ENCODE measurements at places on chromosomes 16 and 17.

GRCh38 chr17:63095459-63095858 lies 129.4 kb downstream of the TANC2 start:
- DNase-seq, result no peak

- no peak for DNase-seq
Measured at GRCh38 chr16:77896415-77897128, 108.2 kb downstream of the VAT1L start.

DNA sequence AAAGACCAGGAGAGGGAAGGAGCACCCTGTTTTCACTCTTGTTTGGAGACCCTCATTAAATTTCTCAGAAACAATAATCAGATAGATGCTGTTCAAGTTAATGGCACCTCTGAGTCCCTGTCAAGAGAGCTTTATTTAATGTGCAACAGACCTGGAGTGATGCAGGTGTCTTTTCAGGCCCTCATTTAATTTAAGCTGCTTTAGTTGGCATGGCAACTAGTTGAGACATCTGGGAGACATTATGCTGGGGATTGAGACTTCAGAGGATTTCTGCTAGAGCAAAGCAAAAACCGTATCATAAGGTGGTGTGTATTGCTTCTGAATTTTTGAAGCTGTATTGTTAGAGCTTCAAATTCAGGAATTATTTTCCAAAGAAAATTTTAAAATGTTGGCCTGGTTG lies 108.5 kb downstream of the NLK start:
- no peak for DNase-seq

DNA sequence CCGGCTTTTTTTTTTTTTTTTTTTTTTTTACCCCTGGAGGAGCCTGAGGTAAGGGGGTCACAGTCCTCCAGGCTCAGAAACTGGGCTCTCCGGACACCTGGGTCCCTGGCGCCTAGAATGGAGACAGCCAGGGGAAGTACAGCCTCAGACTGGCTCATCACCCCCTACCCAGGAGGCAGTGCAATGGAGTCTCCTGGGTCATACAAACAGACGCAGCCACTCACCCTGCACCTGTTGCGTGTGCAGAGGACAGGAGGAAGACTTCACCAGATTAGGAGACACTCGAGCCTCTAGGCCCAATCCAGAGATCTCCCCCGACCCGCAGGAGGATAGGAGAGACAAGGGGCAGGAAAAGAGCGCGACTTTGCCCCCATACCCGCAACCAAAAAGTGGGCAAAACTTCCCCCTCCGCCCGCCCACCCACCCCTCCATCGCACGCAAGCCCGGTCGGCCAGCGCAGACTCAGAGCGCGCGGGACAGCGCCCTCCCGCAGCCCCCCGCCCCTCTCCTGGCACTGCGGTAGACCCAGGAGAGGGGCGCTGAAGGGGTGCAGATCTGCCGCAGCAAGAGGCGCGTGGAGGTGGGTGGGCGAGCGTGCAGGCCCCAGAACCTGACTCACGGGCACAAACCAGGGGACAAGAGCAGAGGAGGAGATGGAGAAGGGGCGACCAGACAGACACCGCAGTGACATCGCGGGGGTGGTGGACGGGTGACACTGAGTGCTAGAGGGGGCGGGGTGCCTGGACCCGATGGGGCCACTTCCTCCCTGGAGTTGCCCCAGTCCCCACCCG lies 900 bp downstream of the HAP1 start:
- DNase-seq, result no peak

DNA sequence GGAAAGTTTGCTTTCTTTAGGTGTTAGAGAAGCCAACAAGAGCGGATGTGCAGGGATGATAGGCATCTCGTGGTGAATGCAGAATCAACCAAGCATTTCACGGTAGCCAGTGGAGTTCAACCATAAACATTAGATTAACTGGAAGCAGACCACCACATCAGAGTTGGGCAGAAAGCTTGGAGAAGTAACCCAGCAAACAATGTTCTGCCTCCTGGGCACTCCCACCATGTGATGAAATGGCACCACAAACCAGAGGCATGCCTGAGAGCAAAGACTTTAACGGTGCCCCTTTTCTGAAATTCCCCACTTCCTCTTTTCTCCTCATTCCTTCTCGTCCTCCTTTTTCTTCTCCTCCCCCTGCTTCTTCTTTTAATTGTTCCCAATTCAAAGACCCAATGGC lies 193.5 kb upstream of the ANKFN1 start:
- no peak for DNase-seq

DNA sequence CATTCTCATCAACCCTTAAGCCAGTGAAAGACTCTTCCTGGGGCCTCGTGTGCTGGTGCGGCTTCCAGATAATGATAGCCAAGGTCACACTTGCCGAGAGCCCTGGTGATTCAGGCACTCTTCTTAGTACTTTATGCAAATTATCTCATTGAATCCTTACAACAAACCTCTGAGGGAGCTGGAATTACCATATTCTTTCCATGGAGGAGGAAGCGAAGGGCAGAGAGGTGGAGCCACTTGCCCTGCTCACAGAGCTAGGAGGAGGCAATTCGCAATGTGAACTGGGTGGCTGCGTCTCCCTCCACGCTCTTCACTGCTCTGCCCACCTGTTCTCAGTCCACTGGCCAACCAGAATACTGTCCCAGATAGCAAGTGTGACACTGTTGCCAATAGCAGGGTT lies 409.7 kb downstream of the SNX29 start:
- DNase-seq, result no peak

- no peak for DNase-seq
Measured at GRCh38 chr16:55664786-55665407, 9.1 kb downstream of the SLC6A2 start.

GRCh38 chr17:82497483-82498405 lies 21.8 kb upstream of the FOXK2 start:
- DNase-seq, result no peak

- DNase-seq, result no peak
Measured at GRCh38 chr16:4320571-4321137, 4.8 kb downstream of the GLIS2 start.

GRCh38 chr16:67883872-67884261 lies 818 bp upstream of the NRN1L start:
- no peak for DNase-seq

GRCh38 chr17:39629898-39630297 lies 3.1 kb downstream of the PPP1R1B start:
- DNase-seq, result no peak

DNA sequence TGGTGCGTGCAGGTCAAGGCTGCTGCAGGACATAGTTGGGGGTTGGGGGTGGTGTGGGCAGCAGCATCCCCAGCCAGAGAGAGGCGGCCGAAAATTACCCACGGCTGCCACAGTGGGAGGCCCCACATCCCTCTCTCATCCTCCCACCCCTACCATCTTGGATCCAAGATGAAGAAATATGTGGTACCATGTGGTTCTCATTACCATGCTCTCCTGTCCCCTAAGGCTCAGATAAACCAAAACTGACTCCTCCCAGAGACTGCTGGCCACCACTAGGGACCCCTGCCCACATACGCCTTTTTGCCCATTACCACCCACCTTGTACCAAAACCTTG lies 120.4 kb downstream of the HIC1 start:
- no peak for DNase-seq

GRCh38 chr17:19364699-19365498 lies 2.4 kb upstream of the B9D1 start:
- no peak for DNase-seq

DNA sequence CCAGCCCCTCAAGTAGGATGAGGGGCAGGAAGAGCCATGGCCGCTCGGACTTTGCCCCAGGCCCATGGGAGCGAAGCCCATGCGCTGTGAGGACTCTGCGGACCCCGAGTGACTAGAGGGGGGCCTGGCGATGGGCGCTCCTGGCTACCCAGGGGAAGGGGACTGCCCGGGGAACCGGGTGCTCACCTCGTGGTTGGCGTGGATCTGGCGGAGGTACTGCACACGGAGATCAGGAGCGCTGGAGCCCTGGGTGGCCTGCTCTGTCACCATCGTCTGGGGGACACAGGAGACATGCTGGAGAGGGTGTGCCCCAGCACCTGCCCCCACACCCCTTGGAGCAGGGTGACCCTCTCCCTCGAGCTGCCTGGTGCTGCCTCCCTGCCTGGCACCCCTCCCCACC lies 11.0 kb downstream of the FAAP100 start:
- DNase-seq, result no peak

GRCh38 chr17:75693500-75694481 lies 26.7 kb downstream of the SAP30BP start:
- no peak for DNase-seq

GRCh38 chr17:35023538-35023937 lies 40.0 kb downstream of the RFFL start:
- DNase-seq, result no peak

GRCh38 chr16:58128711-58129096 lies 477 bp downstream of the CFAP20 start:
- DNase-seq, result no peak

DNA sequence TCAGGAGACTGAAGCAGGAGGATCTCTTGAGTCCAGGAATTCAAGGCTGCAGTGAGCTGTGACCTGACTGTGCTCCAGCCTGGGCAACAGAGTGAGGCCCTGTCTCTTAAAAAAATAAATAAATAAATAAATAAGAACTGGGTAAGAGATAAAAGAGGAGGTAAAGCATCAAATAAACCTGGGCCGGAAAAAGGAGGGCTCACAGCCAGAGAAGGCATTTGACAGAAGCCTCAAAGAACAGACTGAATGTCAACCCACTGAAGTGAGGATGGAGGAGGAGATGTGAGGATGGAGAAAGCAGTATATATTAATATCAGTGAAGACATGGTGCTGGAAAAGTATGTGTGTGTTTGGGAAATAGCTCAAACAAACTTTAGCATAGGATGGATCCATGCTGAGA lies 6.1 kb downstream of the NOG start:
- no peak for DNase-seq

DNA sequence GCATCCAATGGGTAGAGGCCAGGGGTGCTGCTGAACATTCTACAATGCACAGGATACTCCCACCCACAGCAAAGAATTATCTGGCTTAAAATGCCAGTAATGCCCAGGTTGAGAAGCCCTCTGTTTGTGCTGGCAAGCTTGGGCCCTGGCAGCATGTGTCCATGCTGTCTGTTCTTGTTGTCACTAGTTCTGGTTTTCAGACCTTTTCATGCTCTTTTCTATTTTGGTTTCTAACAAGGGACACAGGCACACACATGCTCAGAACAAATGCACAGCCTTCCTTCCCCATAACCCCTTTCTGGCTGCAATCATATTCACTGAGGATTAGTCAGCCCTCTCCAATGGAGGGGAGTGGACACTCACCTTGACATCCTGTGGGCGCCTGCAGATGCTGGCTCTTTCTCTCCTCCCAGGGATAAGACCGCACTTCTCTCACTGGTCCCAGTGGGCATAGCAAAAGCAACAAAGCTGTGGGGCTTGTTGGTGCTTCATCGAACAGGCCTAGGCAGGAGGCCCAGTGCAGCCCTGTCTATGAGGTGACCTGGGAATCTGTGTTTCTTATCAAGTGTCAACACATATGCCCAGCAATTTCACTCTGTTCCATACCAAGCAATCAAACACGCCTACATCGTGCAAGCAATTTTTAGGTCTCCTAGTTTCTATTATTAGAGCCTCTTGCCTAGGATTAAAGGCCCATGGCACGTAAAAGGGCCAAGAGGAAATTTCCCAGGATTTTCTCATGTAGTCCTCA lies 271.1 kb upstream of the CCL2 start:
- DNase-seq, result no peak

- no peak for DNase-seq
Measured at GRCh38 chr17:47204722-47205418, 4.3 kb upstream of the MYL4 start.

DNA sequence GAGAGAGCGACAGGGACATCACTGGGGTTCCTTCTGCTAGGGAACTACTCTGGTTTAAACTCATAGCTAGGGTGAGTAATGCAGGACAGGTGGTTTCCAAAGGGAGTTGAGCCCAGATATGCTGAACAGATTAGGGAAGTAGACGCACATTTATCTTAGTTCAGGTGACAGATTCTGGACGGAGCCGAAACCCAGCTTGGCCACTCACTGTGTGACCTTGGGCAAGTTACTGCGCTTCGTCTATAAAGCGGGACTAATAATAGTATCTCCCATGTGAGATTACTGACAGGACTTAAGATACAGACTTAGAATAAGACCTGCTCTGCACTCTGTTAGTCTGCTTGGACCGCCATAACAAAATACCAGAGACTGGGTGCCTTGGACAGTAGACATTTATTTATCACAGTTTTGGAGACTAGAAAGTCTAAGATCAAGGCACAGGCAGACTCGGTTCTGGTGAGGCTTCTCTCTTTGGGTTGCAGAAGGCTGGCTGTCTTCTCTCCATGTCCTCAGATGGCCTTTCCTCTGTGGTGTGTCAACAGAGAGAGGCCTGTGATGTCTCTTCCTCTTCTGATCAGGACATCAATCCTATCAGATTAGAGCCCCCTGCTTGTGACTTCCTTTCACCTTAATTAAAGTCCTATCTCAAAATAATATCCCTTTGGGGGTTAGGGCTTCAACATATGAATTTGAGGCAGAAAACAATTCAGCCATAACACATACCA lies 12.1 kb downstream of the SCNN1G start:
- DNase-seq, result no peak

GRCh38 chr17:50613007-50613992 lies 21.4 kb upstream of the ABCC3 start:
- DNase-seq, result no peak

DNA sequence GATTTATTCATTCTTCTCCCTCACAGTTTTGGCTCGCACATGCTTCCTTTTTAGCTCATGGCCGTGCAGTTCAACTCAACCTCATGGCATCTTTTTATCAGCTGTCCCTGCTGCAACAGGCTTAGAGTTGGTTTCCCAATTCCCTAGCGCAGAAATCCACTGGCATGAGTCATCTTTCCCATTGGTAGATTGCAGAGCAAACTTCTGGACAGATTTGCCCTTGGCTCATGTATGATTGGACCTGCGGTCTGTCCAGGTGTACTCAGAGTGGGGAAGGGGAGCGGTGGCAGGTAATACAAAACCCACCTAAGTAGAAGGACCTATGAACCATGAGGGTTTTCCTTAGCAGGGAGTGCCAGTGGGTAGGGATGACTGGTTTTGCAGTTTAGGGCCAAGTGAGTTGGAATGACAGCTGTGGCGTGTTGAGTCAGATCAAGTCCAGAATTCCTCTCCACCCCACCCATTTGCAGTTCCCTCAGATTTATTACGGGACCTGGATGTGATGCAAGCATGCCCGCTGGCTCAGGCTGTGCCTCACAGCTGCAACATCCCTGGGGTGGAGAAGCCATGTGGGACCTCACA lies 584.7 kb downstream of the WWOX start:
- DNase-seq, result no peak

GRCh38 chr17:74566132-74566753 lies 1.1 kb downstream of the CD300H start:
- no peak for DNase-seq

DNA sequence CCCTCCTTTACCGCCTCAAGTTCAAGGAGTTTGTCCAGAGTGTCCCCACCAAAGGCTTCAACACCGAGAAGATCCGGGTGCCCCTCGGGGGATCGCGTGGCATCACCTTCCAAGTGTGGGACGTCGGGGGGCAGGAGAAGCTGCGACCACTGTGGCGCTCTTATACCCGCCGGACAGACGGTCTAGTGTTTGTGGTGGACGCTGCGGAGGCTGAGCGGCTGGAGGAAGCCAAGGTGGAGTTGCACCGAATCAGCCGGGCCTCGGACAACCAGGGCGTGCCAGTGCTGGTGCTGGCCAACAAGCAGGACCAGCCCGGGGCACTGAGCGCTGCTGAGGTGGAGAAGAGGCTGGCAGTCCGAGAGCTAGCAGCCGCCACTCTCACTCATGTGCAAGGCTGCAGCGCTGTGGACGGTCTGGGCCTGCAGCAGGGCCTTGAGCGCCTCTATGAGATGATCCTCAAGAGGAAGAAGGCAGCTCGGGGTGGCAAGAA lies 1.1 kb downstream of the ARL4D start:
- no peak for DNase-seq

Data from glomerular endothelial cell (primary cell).